ENCODE measurements at places on chromosomes 2 and 18. TPM values are rescaled to one million over a fixed set of nuclear protein-coding genes. Genes with fewer than 3 reads are reported as not detected.

DNA sequence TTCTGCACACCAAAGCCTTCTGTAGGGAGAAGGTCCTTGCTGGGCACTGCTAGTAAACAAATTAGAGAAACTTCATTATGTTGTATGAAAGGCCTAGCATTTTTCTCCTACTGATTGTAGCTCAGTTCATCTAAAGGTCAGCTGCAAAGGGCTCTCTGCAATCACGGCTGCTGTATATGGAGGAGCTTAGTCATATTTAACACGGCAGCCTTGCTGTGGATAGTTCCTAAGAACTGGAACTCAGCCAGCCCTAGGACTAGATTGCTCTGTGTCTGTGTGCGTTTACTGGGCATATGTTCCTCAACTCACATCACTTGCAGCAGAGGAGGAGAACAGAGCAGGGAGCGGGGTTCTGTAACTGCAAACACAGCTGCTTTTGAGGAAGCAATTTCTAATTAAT is 1103.9 kb upstream of the KLHL29 start:
- DNase-seq: peak; percentile 32

Gene CFAP53
- polyA plus RNA-seq: 0.10 TPM

Gene DLX2
- polyA plus RNA-seq: not detected

DNA sequence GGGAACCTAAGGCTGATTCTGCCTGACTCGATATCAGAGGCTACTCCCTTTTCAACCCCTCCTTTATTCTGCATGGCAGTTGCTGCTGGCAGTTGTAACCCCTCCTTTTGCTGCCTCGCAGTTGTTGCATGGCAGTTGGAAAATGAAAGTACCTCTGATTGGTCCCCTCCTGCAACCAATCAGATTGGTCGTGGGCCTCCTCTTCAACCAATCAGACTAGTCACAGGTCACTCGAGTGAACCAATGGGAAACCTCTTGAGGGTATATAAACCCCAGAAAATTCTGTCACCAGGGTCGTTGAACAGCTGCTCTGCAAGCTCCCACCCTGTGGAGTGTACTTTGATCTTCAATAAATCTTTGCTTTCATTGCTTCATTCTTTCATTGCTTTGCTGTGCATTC is 294.3 kb upstream of the SLC8A1 start:
- DNase-seq: no peak

GRCh38 chr2:208033701-208034502 is 8.6 kb upstream of the PLEKHM3 start:
- no peak for DNase-seq

DNA sequence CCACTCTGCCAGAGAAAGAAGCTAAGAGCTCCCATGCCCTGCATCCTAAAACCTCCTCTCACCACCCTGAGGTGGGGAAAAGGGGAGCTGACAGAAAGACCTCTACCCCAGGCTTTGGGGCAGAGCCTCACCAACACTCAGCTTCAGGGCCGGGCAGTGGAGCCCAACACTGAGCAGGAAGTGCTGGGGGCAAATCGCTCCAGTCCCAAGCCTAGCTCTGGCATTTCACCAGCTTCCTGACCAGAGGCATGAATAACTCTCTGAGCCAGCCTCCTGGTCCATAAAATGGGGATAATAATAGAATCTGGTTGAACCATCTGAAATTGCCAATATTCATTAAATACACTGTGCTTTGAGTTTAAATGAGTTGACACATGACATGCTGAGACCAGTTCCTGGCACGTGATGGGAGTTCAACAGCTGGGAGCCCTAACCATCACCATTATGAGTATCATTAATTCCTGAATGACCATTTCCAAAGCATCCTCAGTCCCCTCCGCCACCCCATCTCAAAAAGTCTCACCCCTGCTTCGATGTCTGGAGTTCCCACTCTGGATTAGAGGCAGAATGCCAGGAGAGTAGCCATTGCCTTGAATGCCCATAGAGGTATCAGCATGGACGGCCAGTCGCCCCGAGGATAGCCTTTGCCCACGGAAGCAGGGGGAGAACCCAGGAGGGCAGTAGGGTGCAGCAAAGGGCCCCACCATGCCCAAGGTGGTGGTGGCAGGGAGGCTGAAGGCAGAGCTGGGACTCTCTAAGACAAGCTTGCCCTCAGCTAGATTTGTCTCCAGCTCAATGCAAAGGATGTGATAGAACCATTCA is 153.4 kb downstream of the TNS1 start:
- no peak for DNase-seq

Gene KIAA2012
- polyA plus RNA-seq: 0.19 TPM

Measured in hindlimb muscle (tissue), 1 donor.